ENCODE measurements at places on chromosomes 12 and 14.

DNA sequence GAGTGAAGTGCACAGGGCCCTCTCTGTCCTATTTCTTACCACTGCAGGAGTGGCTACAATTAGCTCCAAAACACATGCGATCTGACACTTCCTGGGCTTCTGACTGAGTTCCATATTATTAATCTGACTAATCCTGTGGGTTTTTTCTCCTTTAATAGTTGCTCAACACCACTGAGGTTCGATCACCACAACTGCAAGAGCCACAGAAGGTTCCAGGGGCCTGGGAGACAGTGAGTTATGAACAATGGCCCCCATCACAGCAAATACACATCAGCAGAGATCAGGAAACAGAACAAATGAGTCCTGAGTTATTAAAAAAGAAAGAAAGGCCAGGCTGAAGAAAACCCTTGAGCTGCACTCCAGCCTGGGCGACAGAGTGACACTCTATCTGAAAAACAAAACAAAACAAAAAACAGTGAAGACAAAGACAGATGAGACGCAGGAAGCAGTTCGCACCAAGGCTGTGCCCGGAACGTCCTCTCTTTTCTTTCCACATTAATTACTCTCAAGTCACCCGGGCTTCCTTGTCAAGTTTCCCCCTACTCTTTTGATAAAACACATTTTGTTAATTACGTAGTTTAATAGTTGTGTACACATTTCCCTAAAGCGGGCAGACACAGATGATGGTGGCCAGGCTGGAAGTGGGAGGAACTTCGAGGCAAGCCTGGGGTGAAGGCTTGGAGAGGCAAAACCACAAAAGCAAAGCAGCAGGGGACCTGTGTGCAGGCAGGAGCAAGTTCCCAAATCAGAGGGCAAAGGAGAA lies 42.7 kb downstream of the CDC42BPB start:
- no peak for DNase-seq

DNA sequence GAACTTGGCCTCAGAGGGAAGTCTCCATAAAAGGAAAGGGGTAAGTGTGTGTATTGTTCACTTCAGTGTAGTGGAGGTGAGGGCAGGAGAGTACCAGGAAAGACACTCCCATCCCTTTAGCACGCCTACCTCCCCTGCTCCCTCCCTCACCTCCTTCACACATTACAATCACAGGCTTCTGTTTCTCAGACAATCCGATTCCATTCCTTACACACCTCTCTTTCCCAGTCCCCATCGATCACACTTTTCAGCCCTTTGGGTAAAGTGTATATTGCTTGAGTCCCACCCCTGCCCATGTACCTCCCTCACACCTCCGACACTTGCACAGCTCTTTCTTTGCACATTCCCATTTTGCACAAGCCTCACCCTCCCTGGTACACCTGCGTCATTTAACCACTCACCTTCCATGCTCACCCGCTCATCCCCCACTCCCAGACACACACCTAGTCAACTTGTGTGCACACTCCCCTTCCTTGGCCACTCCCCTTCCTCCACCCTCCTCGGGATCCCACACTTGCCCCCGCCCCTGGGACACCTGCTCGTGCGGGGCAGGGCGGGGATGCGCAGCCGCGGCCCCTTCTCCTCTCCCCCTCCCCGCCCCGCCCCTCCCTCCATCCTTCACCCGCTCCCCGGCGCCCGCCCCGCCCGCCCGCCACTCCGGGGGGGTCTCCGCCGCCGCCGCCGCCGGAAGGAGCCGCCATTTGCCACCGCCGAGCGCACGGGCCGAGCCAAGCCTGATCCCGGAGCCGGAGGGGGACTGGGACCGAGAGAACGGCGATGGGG lies at the start of gene MARCHF9:
Gene MARCHF9 (plus strand): TSS at position 693 of the 783 bp plus-strand sequence. CDS start 426 bp downstream, outside the sequence.
- DNase-seq: no peak

DNA sequence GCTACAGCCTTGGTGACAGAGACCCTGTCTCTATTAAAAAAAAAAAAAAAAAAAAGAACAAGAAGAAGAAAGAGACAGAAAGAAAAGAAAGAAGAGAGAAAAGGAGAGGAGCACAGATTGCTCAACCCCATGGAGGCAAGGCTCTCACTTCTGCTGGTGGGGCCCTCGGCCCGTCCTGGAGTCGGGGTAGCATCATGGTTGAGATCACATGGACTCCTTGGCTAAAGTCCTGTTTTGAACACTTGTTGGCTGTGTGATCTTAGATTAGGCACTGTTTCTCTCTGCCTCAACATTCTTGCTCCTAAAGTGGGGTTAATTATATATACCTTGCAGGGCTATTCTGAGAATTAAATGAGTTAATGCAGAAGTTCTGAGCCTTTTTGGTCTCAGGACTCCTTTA lies 207.7 kb downstream of the CACNA1C start:
- no peak for DNase-seq

- DNase-seq: no peak
Observed at GRCh38 chr12:124678421-124678893, 111.0 kb upstream of the NCOR2 start.

- DNase-seq: no peak
Observed at GRCh38 chr12:13288937-13289652, 92.6 kb downstream of the EMP1 start.

Data from A549 (cell line).